ENCODE measurements at places on chromosomes 11 and 22. TPM values are rescaled to one million over a fixed set of nuclear protein-coding genes. Genes with fewer than 3 reads are reported as not detected.

The EMID1 gene
- 8.9 TPM for total RNA-seq

The OR52A1 gene
- total RNA-seq: not detected

The ABCG4 gene
- total RNA-seq: not detected

The OR8K5 gene
- total RNA-seq: not detected

The OR2AT4 gene
- not detected for total RNA-seq

The PDE3B gene
- 20.6 TPM for total RNA-seq

The SNX32 gene
- total RNA-seq: not detected

The PHOX2A gene
- not detected for total RNA-seq

GRCh38 chr11:88105951-88106350 lies 69.3 kb downstream of the RAB38 start:
- DNase-seq: no peak

- DNase-seq: no peak
These were observed 33.8 kb downstream of the NEAT1 start for GRCh38 chr11:65456418-65456817.

- DNase-seq: no peak
These were observed 33.0 kb downstream of the PPP6R2 start for GRCh38 chr22:50376085-50376651.

GRCh38 chr11:92449222-92449621 lies 224.6 kb downstream of the FAT3 start:
- DNase-seq: no peak

DNA sequence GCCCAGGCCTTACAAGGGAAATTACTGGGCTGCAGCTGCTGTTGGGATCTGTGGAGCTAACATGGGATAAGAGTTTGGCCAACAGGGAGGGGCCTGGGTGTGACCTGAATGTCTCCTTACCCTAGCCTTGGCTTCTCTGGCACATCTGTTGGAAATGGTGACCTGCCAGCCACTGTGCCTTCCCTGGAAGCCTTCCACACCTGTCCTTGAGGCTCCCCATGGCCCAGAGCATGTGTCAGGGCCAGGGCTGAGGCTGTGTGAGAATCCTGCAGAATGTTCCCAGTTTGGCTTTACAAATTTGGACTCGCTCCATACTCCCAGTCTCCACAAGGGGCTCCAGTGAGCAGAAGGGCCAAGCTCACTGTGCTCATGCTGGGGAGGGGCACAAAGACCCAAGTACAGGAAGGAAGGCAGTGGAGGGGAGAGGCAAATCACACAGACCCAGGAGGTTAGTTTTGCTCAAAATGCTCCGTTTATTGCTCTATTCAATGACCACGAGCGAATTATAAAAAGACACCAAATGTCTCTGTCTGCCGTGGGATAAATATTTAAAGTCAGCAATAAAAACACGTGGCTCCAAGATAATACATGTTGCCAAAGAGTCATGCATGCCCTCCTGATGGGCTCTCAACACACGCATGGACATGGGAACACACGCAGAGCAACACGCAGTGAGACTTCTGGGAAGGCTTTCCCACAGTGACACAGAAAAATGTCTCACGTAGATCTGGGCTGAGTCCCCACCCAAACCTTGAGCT lies 1.7 kb upstream of the IGSF22 start:
- DNase-seq: peak; percentile 59

- DNase-seq: no peak
These were observed 18.4 kb upstream of the NNMT start for GRCh38 chr11:114277637-114278341.

GRCh38 chr11:83285151-83285770 lies 906 bp downstream of the CCDC90B start:
- DNase-seq: no peak

DNA sequence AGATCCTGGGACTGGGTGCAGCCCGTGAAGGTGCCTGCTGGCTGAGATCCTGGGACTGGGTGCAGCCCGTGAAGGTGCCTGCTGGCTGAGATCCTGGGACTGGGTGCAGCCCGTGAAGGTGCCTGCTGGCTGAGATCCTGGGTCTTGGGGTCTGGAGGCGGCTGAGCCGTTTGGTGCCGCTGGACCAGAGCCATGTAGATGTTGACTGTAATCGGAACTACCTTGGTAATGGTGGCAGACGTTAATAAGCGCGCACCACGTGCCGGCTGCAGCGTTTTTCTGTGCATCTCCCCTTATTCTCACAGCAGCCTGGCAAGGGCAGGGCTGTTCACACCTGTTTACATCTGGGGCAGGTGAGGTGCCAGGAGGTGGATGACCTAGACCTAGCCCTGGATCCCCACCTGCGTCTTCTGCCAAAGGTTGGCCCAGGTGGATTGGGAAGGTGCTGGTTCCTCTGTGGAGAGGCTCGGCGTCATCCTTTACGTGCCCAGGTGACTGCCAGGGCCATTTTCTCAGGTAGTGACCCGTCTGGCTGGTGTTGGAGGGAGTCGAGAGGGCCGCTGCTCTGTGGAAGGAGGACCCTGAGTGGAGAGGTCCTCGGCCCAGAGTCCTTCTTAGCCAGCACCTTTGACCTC lies 382.5 kb downstream of the TBC1D22A start:
- DNase-seq: no peak

- DNase-seq: no peak
These were observed 28.8 kb downstream of the ZNF70 start for GRCh38 chr22:23722160-23722559.

DNA sequence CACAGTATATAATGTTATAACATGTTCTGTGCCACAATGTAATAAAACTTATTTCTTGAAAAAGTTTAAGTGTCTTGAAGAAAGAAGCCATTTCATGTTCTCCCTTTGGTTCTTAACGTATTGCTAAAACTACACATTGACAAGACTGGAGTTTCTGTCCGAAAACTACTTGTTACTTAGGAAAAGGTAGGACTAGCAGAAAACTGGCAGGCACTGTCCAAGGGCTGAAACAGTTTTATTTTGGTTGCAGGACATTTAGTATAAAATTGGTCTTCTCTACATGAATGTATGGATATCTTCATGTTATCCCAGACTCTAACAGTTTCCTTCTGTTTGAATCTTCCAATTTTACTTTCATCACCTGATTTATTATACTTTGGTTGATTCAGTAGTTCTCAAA lies 1027.1 kb downstream of the LRRC4C start:
- DNase-seq: no peak

- DNase-seq: no peak
These were observed 30.5 kb upstream of the PPP2R1B start for GRCh38 chr11:111796696-111797095.

GRCh38 chr11:72703267-72704008 lies 29.2 kb upstream of the PDE2A start:
- no peak for DNase-seq

DNA sequence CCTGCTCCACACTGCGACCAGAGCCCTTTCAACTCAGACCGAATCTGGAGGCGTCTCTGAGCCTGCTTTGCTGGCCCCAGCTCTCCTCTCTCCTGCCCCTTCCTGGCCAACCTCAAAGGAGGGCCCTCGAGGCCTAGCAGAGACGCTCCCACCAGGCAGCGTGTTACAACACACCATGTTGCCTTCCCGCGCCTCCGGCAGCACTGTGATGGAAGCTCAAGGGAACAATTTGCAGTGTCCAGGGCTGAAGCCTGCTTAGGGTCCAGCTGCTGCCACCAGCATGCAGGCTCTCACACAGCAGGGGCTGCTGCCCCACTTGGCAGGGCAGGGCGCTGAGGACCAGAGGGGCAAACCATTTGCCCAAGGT lies 18.4 kb downstream of the LINC01488 start:
- no peak for DNase-seq

- DNase-seq: no peak
These were observed 15.5 kb upstream of the MS4A12 start for GRCh38 chr11:60477035-60477445.

DNA sequence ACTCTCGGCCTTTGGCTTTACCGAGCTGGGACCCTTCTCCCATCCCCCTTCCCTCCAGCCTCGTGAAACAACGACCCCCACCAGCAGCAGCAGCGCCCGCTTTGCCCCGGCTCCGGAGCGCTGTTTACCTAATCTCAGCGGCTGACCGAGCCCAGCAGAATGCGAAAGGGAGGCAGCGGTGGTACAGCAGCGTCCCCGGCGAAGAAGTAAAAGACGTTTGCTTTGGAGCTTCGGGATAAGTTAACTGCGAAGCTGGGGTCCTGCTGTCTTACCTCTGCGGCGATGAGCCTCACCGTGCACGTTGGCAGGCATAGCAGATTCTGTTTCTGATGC lies 2.0 kb upstream of the LARGE1 start:
- DNase-seq: peak; percentile 1

DNA sequence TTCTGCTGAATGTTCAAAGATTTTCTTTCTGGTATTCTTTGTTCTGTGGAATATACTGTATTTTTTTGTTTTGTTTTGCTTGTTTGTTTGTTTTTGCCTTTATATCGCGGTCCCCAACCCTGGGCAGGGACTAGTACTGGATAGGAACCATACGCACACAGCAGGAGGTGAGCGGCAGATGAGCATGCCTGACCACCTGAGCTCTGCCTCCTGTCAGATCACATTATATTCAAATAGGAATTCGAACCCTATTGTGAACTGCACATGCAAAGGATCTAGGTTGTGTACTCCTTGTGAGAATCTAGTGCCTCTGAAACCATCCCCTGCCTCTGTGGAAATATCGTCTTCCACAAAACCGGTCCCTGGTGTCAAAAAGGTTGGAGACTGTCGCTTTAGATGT lies 83.3 kb upstream of the ANO3 start:
- DNase-seq: no peak

DNA sequence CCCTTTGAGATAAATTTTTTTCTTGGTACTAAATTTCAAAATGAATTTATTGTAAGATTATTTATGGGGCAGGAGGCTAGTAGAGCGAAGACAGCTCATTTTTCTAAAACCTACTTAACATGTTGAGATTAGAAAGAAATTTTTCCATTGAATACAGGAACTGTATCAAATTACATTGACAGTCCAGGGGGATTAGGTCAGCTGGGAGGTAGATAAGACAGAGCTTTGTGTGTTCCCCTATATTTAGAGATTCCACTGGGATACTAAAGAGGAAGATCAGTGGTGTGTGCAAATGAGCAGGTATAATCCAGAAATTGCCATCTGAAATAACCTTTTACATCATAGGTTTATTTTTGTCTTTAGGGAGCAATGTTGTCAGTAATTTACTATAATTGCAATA lies 32.1 kb downstream of the ENDOD1 start:
- no peak for DNase-seq

DNA sequence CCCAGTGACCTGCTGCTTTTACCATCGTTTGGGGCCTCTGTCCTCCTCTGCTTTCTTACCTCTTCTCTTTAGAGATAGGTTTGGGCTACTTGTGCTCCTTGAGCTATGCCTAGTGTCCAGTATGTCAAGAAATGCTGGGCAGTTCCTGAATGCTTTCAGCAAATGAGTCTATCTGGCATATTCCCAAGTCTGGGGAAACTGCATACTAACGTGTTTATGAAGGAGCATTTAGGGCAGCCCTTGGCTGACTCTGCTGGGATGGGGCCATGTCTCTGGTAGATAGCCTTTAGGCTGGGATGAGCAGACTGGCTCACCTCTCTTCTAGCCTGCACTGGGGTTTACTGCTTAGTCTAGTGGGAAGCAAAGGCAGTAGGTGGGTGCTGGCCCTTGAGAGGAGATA lies 43.7 kb upstream of the SUSD2 start:
- DNase-seq: no peak

DNA sequence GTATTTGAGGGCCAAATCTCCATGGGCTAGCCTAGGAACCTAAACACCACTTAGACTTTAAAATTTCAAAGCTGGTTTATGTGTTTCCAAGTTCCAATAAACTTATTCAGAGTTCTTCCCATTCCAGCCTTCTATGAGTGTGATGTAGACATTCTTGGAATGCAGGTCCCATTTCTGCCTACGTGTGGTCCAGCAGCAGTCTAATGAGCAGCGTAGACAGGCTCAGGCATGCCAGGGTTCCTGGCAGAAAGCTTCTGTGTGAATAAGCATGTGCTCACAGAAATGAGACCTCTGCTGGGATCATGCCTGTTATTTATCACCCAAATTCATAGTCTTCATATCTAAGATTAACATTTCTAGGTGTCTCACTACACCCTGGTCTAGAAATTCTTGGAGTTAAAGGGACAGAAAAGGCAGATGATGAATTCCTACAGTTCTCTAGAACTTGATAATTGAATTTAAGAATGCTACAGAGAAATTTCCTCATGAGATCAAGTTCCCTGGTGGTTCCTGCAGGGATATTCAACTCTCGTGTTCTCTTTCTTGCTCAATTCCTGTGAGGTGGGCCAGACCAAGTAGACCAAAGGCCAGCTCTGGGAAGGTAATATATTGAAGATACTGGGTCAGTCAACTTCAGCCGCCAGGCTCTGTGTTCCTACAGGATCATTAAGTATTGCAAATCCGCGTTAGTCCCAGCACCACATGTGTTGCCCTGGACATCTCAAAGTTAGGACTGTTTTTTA lies 17.6 kb downstream of the RNF185 start:
- DNase-seq: no peak

DNA sequence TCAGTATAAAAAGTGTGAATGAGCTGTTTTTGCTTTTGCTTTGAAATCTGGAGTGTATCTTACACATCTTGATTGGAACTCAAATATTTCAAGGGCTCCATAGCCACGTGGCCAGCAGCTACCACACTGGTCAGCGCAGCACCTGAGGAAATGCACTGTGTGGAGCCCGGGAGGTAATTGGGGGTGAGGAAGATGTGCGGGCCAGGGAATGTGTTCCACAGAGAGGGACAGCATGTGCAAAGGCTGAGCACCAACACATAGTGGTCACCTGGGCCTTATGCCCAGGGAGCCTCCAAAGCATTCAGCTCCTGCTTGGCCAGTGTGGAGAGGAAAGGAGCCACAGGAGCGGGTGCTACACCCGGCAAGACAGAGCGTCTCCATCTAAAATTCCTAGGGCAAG lies 20.8 kb downstream of the RELT start:
- DNase-seq: no peak

DNA sequence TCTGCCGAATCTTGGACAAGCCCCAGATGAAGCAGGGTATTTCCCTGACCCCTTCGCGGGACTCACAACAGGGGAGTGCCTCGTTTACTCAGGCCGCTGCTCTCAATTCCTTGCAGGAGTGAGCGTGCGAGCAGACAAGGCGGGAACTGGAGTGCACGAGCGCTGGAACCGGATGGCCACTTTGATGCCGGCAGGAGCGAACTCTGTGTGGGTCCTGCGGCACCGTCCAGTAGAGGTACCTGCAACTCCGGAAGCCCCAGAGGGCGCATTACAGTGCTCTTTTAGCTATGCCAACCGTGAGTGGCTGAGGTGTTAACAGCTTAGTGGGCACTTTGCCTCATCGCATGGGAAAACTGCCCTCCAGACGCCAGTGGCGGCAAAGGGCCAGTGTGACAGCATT lies 182.3 kb upstream of the ANO3 start:
- DNase-seq: no peak

DNA sequence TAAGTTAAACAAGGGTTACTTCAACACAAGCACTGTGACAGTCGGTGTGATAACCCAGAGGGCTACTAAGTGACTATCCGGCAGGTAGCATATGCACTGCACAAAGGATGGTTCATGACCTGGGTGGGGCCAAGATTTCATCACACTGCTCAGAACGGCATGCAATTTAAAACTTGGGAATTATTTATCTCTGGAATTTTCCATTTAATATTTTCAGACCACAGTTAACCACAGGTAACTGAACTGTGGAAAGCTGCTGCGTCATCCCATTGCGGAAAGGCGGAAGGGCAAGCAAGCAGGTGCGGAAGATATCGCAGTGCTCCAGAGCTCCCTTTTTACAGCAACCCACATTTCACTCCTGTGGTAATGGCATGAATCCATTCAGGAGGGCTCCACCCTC lies 540.8 kb downstream of the INSC start:
- peak; percentile 53 for DNase-seq
